Left colon (tissue), 2 donors: ENCODE measurements at places on chromosomes 1 and 21. TPM values are rescaled to one million over a fixed set of nuclear protein-coding genes. Genes with fewer than 3 reads are reported as not detected.

- no peak for DNase-seq
Observed at GRCh38 chr1:150162582-150162861, 12.8 kb downstream of the PLEKHO1 start.

DNA sequence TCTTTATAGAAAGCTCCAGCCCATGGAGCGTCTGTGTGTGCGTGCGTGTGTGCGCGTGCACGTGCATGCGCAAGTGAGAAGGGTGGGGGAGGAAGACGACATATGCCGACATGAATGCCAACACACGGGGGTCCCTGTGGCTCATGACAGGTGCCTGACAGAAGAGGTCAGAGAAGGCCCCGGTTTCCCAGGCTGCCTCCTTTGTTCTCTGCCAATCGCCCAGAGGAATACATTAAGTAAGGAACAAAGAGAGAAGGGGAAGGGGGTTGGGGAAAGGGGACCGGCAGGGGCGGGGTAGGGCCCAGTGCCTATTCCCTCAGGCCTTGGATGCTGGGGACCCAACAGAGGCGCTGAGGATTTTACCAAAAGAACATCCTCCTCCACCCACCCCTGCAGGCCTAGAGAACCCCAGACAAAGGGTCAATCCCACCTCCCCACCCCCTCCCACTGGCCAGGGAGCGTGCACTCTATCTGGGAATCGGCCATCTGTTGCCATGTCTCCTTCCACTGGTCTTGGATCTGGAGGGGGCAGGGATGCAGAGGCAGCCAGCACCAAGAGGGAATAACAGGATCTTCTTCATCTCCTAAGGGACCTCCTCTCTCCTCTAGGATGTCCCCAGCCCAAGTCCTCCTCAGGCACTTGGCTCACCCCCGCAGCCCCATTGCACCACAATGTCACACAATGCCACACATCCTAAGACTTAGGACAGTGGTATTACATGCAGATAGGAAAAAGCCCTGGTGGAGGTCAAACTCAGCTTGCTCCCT lies 39.4 kb downstream of the PIK3C2B start:
- no peak for DNase-seq

Gene ANGPTL3
- not detected for total RNA-seq

DNA sequence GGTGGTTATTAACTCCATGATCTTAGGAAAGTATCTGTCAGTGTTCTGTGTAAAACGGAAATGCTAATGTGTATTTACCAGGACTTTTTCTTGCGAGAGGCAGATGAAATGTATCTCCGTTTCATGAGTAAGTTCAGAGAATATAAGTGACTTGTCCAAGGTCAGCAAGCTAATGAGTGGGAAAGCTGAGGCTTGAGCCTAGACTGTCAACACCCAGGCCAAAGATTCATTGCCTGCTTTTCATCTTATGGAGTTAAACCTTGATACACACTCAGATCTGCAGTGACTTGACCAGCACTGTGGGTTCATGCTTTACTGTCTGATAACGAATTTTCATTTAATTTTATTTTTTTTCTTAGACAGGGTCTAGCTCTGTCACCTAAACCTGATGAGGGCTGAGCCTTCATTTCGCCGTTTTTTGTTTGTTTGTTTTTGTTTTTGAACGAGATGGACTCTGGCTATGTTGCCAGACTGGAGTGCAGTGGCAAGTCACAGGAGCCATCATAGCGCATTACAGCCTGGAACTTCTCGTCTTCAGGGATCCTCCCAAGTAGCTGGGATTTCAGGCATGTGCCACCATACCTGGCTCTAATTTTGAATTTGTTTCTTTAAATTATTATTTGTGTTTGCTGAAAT lies 918 bp upstream of the JTB start:
- no peak for DNase-seq

DNA sequence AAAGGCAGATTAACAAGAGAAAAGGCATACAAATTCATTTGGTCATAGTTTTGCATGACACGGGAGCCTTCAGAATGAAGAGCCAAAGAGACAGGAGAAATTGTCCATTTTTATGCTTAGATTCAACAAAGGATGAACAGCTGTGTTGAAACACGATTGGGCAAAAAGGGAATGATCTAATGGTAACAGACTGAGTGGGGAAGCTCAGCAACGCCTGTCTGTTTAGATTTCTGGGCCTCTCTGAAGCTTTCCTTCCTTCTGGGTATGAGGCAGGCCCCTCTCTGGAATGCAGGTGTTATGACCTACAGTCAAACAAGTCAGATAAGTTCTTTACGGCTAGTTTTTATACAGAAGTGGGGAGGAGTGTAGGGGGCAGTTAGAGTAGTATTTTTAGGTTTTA lies 154.6 kb downstream of the RGS7 start:
- DNase-seq, result no peak

Gene TMOD4
- total RNA-seq, result 1.6 TPM

DNA sequence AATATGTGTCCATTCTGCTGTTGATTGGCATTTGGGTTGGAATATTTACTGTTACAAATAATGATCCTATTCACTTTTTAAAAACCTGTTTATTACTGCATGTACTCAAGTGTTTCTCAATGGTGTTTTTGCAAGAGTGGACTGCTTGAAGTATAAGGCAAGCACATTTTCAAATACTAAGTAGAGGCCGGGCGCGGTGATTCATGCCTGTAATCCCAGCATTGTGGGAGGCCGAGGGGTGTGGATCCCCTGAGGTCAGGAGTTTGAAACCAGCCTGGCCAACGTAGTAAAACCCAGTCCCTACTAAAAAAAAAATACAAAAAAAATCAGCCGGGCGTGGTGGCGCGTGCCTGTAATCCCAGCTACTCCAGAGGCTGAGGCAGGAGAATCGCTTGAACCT lies 276.9 kb upstream of the ADGRL4 start:
- DNase-seq, result no peak

DNA sequence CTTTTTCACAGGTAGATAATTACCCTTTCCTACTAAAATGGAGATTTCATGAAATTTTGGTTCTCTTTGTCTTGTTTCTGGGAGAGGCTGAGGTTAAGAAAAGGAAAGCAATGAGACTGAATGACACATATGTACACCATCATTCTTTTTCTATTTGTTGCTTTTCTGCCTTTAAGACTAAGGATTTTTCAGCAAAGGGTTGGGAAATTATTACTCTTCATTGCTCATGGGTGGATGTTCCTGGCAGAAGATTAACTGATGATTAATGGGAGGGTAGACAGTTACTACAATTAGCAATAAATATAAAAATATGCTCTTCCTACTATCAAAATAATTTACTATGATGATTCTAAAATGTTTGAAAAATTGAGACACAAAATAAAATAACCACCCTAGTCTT lies 316.5 kb upstream of the USP24 start:
- DNase-seq, result no peak

DNA sequence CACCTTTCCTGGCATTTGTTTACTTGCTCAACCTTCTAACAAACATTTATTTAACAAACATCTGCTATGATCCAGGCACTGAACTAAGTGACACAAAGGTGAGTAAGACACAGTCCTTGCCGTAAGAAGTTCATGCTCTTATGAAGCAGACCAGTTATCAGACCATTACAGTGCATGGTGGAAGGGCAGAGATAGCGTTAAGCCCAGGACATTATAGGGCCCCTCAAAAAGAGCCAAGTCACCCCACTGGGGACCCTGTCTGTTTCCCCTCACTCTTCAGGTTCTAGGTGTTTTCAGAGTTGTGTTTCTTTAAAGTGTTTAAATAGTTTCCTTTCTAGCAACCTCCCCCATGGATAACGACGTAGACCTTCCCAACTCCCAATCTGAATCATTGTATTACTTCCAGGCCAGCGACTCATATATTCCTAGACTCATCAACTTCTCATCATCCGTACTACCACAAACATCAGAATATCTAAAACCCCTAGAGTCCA lies 39.3 kb downstream of the TCP10L start:
- no peak for DNase-seq

GRCh38 chr1:4494027-4494426 lies 160.4 kb upstream of the AJAP1 start:
- no peak for DNase-seq

GRCh38 chr1:1216770-1217620 lies 3.0 kb upstream of the TNFRSF4 start:
- DNase-seq, result no peak

- DNase-seq, result no peak
Observed at GRCh38 chr1:2777424-2778219, 23.9 kb downstream of the TTC34 start.

Gene DUSP10
- 5.2 TPM for total RNA-seq

Gene PDC
- total RNA-seq, result not detected

DNA sequence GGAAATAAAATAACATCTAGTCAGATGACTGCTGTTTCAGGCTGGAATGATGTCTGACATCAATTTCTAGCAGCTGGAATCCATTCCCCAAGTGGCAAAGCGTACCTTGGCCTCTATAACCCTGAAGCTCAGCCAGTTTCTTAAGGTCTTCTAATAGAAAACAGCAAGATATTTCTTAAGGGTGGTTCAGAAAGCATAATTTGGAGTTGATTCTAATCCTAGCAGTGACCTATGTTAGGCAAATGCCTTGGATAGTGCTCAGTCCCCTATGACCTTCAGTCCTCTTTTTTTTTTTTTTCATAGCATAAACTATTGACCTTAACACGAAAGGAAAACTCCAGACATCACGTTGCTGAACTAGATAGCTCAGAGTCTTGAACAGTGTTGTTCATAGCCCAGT lies 56.5 kb downstream of the LAMC2 start:
- DNase-seq, result no peak

Gene TNFRSF4
- total RNA-seq, result 1.3 TPM

Gene TMEM125
- total RNA-seq, result 52.4 TPM
